Aorta (tissue), 5 donors: ENCODE measurements at places on chromosomes 4 and X. TPM values are rescaled to one million over a fixed set of nuclear protein-coding genes. Genes with fewer than 3 reads are reported as not detected.

GRCh38 chrX:135411893-135412292 lies 9.9 kb upstream of the SMIM10L2A start:
- no peak for DNase-seq

GRCh38 chrX:30831082-30831481 lies 58.0 kb downstream of the TAB3 start:
- no peak for DNase-seq

DNA sequence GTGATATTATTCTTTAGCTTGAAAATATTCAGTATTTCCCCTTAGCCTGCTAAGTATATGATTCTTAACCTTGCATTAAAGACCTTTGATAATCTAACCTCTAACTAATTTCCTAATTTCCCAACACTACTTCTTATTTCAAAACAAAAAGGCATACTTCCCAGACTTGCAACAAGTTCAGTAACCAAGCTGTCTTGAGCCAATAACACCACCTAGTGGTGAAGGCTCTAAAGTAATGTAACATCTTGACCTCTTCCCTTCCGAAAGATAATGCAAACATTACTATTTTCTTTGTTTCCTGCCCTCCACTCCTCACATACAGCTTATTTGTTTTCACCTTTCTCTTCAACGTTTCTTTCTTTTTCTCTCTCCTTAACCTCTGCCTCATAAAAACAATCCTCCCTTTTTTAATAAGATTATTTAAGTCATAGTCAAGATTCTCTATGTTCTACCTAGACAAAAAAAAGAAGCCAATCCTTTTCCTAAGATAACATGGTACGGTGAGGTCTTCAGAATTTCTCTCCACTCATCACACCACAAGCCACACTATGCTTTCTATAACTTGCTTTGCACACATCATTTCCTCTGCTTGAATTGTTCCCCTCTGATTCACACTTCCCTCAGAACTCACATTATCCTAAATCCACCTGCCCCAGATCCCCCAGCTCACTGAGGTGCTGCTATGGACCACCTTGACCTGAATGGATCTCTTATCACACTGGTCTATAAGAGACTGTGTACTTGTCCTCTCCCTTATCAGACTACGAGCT lies 3.5 kb downstream of the FAT1 start:
- DNase-seq: no peak

DNA sequence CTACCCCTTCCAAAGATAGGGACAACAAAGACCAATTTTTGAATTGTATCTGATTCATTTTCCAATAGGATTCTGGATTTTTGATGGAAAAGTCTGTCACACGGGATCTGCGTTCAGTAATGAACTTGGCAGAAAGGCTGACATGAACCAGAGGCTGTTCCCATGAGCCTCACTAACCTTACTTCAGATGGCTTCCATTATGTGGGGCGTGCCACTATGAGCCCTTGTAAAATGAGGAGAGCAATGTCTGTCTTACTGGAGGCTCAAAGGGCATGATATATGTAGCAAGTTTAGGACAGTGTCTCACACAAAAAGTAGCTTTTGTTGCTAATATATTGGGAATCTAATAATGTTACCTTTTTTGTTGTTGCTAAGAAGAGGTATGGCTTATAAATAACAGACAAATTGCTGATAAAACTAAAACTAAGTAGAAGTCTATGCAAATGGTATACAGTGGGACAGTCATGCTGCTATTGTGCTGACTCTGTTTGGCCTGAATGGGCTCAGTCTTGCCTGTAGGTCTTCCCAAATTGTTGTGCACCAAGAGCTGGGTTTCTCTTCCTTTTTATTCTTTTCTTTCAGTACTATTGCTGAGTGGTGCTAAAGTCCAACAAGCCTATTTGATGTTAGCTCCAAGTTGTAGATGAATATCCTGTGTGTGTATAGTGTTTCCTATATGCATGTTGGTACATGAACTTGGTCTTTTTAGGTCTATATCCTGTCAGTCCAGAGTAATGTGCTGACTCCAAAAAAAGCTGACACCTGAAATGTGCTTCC lies 132.1 kb downstream of the SPRY1 start:
- no peak for DNase-seq

- DNase-seq: no peak
These were observed 107.7 kb downstream of the SMIM20 start for GRCh38 chr4:26021417-26022345.

- DNase-seq: no peak
These were observed 62.5 kb downstream of the RGS12 start for GRCh38 chr4:3355266-3355748.

GRCh38 chr4:62328526-62328925 lies 1128.4 kb downstream of the ADGRL3 start:
- no peak for DNase-seq

- no peak for DNase-seq
These were observed 173.8 kb upstream of the RAI2 start for GRCh38 chrX:18034945-18035344.

- no peak for DNase-seq
These were observed 616.7 kb upstream of the PCDH7 start for GRCh38 chr4:30103455-30103854.

DNA sequence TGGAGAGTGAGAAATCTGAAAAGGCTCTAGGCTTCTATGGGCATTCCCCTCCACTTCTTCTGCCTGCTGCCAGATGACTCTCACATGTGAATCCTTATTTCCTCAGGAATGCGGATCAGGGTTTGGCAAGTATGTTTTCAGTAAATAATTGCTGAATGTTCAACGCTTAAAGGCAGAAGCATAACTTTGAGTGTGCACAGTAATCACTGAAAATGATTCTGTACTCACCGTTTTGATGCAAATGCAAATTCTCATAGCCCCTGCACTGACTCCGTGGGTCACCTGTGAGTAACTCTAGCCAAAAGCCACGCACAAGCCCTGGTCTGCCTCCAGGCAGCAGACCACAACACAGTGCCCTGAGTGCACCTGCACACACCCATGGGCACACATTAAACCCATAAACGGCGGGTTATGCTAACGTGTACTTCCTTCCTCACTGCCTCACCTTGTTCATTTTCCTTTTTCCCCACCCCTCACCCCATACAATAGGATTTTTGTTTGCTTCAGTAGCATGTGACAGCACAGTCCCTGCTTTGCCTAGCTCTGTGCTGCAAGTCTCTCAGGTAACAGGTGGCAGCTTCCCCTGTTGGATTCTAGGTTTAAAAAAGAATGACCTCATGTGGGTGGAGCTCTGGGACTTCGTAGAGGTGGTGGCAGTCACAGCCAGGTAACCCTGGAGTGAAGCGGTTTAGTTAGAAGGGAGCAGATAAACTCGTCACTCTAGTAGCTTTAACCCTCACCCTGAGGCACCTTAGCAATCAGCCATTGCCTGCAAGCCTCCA lies at the start of gene ARHGEF38:
TSS of gene ARHGEF38 (plus strand) at position 656 of the 782 bp plus-strand sequence. CDS start 146 bp downstream, outside the sequence.
- no peak for DNase-seq

DNA sequence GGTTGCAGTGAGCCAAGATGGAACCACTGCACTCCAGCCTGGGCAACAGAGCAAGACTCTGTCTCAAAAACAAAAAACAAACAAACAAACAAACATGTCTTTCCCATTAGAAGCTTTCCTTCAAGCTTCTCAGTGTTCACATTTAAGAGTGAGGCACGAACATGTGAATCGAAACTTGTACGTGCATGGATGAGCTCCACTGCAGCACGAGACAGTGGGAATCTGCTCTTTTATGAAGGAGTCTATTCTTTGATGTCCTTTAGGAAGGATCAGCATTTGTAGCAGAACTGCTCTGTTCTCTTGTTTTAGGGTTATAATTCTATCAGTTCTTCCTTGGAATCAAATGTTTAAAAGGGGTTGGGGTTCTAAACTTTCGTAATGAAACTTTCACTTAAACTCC lies 23.4 kb upstream of the ZNF518B start:
- DNase-seq: no peak

DNA sequence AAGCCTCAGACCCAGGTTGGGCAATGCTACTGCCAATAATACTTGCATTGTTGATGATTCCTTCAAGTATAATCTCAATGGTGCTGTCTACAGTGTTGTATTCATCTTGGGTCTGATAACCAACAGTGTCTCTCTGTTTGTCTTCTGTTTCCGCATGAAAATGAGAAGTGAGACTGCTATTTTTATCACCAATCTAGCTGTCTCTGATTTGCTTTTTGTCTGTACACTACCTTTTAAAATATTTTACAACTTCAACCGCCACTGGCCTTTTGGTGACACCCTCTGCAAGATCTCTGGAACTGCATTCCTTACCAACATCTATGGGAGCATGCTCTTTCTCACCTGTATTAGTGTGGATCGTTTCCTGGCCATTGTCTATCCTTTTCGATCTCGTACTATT lies 7.4 kb downstream of the LPAR4 start:
- DNase-seq: no peak

DNA sequence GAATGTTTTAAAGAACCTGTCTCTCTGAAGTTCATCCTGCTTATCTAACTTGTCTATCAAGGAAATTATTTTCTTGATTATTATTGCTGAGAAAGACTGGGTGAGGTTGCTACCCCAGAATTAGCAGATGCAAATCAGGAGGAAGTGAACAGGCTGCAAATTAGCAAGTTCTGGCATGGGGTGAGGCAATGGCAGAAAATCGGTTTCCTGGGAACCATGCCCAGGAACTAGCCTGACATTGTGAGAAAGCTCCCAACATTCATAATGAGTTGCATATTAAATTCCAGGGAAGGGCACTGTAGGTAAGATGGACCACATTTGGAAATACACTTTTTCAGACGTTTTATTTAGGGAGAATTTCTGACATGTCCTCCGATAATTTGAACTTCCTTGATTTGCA lies 11.6 kb downstream of the ARSF start:
- no peak for DNase-seq

The EPHA5 gene
- total RNA-seq: 0.39 TPM

The PRR27 gene
- not detected for total RNA-seq
